CD4-positive, alpha-beta T cell treated with Interleukin-15 for 4 hours (primary cell): ENCODE measurements at places on chromosomes 13 and 19.

GRCh38 chr13:106173346-106173745 is 362.1 kb downstream of the EFNB2 start:
- no peak for DNase-seq

DNA sequence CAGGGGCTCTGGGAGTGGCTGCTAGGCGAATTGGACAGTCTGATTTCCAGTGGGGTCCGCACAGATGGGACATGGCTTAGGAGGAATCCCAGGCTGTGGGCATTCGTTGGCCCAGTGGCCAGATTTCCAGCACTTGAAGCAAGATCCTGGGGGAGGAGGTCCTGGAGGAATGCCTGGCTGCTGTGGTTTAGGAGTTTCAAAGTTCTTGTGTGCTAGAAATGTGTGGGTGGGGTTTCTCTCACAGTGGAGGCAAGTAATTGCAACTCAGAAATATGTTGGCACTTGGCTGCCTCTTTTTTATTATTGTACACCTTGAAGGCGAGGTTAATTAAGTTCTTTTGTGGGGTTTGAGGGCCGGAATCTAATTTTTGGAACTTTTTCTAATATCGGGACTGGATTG is 17.1 kb downstream of the IGFL3 start:
- DNase-seq: no peak

- no peak for DNase-seq
Observed at GRCh38 chr19:38845374-38846024, 4.3 kb downstream of the HNRNPL start.

DNA sequence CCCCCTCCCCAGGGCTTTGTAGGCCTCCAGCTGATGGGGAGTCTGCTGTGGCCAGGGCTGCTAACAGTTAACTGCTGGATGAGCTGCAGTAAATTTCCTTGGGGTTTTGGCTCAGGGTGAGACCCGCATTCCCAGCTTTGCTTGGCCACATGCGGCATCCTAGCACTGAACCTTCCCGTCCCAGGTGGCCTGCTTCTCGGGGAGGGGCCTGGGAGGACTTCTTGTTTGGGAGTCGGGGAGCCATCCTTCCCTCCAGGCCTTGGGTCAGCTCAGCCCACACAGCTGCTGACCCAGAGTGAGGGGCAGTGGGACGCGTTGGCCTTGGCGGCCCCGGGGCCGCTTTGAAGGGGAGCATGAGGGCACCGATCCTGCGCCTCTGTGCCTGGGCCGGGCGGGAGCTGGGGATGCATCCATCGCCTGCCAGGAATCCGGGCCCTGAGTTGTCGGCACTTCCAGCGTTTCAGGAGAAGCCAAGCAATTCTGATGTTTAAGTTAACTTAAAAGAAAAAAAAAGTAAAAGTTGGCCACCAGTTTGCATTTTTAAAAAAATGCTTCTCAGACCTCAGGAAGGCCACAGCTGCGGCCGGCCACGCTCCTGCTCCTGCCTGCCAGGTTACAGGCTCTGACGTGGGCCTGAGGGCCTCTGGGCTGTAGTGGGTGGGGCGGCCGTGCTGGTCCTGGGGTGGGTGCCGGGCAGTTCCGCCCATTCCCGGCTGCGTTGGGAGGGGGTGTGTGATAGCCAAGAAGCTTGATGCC is 27.7 kb downstream of the CRTC1 start:
- no peak for DNase-seq

DNA sequence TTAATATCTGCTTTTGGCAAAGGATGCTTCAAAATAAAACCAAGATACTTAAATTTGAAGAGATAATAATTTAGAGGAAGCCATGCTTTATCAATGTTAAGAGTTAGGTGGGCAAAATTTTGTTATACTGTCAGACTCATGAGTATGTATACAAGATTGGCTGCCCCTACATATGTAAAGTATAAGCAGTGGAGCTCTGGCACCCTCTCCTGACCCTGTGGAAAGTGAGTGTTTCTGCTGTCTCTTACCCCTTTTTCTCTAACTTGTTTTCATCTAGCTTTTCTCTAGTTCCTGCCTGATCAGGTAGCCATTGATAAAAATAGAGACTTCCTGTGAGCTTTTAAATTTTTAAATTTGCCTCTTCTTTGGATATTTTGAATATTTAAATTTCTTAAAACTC is 710.9 kb upstream of the SPRY2 start:
- DNase-seq: no peak

DNA sequence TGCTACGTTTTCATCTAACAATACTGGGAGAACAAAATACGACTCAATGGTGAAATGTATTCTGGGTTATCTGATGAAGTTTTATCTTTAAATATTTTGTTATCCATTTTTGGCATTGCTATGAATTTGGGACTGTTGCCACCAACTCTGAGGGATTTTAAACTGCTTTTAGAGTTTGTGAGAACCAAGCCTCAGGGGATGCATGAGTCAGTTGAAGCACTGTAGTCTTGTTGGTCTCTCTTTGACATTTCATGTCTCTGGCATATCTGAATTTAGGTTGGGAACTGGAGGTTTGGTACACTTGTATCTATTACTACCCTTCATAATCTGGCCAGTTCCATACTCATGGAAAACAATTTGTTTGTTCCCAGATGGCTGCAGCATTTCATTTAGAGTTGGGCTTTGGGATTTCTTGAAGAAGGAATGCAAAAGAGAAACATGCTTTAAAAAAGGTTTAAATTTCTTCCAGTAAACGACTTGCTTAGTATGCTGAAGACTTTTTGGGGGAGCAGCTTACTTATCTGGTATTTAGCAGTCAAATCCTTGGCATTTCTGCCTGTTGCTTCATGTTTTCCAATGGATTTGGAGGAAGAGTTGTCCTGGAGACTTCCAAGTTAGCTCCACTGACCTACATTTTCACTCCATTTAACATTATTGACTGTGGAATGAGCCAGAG is 28.9 kb downstream of the ARHGEF7 start:
- no peak for DNase-seq

- DNase-seq: peak; percentile 28
Observed at GRCh38 chr13:75256922-75257321, 225.0 kb downstream of the TBC1D4 start.

GRCh38 chr13:49444524-49445395 is 686 bp downstream of the SETDB2 start:
- DNase-seq: peak; percentile 67

GRCh38 chr13:48961379-48961778 is 14.3 kb upstream of the FNDC3A start:
- no peak for DNase-seq

DNA sequence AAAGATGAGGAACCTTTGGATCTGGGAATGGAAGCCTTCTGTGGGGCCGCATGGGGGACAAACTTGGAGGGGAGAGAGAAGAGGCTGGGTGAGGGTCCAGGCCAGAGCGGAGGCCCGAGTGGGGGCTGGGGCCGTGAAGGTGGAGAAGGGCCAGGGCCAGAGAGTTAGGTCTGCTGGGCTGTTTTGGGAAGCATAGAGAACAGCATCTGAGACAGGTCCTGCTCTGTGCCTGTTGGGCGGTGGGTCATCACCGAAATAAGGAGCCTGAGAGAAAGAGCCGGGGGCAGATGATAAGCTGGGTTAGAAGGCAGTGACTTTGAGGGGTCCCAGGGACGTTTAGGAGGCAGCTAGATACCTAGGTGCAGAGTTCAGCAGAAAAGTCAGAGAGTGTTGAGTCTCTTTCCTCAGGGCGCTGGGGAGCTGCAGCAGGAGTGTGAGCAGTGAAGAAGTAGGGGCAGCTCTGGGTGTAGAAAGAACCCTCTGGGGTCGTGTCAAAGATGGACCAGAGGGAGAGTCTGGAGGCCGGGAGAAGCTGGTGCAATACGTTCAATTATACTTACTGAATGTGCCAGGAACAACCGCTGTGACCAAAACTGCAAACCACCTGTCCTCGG is 2.7 kb downstream of the SPACA6 start:
- no peak for DNase-seq

DNA sequence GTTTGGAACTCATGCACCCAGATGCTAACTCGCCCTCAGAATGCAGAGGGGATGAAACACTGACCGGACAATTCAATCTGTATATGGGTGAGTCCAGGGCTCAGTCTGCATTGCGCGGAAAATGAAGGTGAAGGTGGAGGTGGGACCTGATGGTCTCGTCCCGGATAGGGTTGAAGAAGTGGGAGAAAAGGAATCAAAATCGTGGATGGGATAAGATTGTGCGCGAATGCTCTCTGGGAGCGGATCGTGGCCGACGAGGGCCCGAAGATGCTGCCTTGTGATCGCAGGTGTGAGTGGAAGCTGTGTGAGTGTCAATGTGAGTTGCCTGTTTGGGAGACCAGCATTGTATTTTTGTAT is 594 bp upstream of the ZNF850 start:
- DNase-seq: no peak

DNA sequence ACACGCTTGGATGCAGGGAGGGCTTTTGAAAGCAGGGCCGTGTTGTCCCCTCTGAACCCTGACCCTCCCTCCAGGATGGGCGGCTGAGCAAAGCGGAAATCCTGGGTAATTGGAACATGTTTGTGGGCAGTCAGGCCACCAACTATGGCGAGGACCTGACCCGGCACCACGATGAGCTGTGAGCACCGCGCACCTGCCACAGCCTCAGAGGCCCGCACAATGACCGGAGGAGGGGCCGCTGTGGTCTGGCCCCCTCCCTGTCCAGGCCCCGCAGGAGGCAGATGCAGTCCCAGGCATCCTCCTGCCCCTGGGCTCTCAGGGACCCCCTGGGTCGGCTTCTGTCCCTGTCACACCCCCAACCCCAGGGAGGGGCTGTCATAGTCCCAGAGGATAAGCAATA is 15.2 kb downstream of the RCN3 start:
- no peak for DNase-seq

DNA sequence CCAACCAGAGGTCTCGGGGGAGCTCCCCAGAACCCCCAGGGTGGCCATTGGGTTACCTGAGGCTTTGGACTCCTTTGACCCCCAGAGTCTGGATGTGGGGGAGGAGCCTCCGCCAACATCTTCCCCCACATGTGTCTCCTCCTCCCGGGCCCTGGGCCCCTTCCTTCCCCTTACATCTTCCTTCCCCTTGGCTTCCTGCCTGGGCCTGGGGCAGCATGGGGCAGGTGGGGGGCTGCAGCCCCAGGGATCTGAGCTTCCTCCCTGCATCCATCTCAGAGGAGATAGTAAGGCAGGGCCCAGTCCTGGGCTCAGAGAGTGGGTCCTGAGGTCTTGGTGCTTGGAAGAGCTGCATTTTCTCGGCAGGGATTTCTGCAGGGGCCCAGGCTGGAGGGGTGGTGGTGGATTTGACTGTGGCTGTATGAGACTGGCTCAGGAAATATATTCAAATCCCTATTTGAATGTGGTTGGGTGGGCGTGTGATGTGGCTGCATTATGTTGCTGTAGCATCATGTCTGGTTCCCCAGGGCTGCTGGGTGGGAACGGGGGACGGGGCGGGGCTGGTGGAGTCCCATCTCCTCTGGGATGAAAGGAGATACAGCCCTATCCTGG is 919 bp downstream of the VAV1 start:
- peak; percentile 26 for DNase-seq

GRCh38 chr13:67619351-67619994 is 389.3 kb upstream of the PCDH9 start:
- DNase-seq: no peak

- DNase-seq: no peak
Observed at GRCh38 chr19:35395382-35396199, 24.7 kb downstream of the GPR42 start.

DNA sequence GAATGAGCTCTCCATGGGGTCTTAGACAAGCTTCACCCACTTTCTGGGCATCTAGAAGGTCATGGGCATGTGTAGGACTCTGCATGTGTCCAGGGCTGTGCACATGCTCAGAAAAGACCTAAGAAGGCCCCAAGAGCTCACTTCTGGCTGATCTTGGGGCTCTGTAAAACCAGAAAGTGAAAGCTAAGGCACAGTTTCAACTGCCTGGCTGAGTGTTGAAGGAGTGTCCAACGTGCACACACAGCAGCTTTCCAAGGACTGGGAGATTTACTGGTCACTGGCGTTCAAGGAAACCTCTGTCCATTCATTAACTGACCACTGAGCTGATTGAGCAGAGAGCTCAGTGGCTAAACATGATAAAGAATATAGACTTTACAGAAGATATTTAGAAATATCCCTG is 137.9 kb downstream of the KATNAL1 start:
- no peak for DNase-seq

DNA sequence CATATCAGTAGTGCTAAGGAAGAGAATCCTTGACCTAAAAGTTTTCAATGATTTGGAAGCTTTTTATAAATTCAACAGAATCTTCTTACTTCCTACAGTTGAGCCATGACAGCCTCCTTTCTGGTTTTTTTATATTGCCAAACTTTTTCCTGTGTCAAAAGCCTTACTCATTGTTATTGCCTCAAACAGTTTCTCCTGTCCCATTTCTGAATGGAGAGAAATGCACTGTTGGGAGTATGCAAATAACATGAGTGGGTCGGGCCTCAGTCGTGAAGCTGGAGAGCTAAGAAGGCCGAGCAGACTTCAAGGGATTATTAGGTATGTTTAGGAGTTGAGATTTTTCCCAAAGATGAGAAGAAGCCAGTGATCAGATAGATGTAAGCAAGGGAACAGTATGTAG is 766.4 kb upstream of the KLHL1 start:
- DNase-seq: no peak

DNA sequence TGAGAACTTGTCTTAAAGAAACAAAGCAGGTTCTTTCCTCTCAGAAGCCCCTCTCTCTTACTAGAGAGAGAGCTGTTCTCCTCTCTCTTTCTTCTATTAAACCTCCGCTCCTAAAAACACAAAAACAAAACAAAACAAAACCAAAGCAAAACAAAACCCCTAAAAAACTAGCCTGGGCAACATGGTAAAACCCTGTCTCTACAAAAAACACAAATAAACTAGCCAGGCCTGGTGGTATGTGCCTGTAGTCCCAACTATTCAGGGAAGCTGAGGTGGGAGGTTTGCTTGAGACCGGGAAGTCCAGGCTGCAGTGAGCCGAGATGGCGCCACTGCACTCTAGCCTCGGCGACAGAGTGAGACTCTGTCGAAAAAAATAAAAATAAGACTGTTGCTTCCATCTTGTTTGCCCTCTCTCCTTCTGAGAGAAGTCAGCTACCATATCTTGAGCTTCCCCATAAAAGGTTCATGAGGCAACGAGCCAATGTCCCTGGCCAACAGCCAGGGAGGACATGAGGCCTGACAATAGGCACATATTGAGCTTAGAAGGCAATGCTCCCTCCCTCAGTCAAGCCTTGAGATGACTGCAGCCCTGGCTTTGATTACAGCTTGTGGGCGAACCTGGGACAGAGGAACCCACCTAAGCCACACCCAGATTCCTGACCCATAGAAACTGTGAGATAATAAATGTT is 17.5 kb upstream of the FLT3 start:
- DNase-seq: no peak

GRCh38 chr13:20489185-20489820 is 36.4 kb downstream of the CRYL1 start:
- peak; percentile 50 for DNase-seq

GRCh38 chr13:98873377-98874028 is 104.4 kb downstream of the DOCK9 start:
- no peak for DNase-seq
